ENCODE measurements at places on chromosomes 7 and 10.

DNA sequence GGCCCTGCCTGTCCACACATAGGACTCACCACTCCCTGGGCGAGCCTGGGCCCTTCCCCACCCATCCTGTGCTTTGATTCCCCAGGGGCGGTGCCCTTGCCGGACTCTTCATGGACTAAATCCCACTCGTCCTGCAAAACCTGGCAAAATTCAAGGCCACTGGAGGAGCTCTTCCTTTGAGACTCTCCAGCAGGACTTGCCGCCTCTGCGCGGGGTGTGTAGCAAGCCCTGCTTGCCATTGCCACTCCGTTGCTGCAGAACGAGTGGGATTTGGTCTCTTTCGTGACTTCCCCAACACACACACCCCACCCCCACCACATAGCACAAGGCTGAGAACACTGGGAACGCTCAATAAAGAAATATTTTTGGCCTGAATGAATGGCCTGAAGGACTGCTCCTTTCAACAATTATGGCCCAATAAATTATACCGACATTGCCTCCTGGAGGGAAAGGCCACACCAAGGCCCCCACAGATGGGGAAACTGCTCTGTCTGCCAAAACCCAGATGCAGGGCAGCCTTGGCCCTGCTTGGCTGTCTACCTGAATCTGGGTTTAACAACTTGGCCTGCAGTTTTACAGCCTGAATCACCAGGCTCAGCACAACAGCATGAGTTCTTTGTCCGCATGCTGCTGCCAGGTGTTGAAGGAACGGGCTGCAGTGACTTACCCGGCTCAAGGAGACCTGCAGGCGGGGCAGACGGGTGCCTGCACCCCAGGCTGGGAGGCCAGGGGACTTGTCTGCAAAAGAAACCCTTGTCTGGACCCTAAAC lies 72.8 kb upstream of the KAT6B start:
- DNase-seq: no peak

GRCh38 chr7:51123322-51124019 lies 193.1 kb downstream of the COBL start:
- no peak for DNase-seq

DNA sequence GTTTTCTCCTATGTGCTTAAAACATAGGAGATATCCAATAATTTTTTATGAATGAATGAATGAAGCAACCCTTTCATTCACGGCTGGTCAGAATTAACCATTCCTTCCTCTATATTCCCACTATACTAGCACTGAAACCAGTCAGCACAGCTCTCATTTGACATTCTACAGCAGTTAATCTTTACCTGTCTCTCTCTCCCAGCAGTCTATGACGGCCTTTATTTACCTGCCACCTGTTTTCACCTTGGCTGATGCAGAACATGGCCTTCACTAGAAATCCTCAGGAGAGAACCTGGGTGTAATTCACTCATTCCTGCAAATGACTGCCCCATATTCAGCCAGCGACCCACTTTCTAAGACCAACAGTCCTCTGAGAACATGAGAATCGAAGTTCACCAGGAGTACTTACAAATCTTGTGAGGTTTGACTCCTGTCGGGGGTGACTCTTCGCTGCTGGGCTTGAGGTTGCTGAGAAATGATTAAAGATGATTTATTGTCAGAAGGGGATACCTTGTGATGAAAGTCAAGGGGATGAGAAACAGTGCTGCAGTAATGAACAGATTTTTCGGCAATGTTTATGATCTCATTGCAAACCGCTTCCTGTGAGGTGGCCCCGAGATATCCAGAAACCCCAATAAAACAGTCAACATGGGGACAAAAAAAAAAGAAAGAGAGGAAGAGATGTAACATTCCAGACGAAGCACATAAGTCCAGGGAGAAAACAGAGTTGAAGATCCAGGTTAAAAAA lies 30.9 kb upstream of the PDLIM1 start:
- DNase-seq: no peak

DNA sequence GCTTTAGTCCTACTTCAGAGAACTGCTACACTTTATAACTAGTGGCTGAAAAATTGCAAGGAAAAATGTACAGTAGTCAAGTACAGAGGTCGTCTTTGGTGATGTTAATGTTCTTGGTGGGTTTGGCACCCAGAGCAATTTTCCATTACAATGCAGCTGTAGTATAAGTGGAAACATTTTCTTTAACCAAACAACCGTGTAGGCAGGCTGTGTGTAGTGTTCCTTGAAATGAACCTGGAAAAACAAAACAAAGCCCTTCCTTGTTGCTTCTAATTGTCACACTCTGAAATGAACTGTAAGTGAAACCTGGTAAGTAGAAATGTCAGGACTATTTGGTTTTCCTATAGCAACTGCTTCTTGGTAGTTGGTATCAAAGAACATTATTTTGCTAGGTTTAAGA lies 256.9 kb downstream of the MDFIC start:
- DNase-seq: no peak

- DNase-seq: no peak
These were observed 158.3 kb upstream of the PFKP start for GRCh38 chr10:2908851-2909630.

DNA sequence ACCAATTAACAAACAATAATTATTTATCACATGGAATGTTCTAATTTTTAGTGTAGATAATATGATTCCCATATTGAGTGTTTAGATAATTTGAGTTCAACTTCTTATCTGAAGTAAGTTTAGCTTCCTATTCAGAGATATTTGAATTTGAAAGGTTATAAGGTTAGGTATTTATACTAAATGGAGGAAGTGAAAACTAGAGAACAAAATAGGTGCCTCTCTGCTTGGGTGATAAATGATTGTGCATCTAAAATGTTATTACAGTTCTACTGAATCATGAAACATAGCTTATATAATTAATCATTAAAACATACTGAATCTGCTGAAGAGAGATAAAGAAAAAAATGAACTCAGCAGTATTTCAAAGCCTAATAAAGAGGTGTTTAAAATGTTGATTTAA lies 1174.3 kb downstream of the XPNPEP1 start:
- no peak for DNase-seq

- no peak for DNase-seq
These were observed 52.8 kb downstream of the CHST15 start for GRCh38 chr10:124040451-124041188.

GRCh38 chr10:72557362-72557761 lies 68.5 kb downstream of the MICU1 start:
- DNase-seq: no peak

GRCh38 chr10:93461807-93462178 lies 20.3 kb downstream of the MYOF start:
- no peak for DNase-seq

GRCh38 chr7:29345590-29345989 lies 151.0 kb downstream of the CHN2 start:
- DNase-seq: no peak

DNA sequence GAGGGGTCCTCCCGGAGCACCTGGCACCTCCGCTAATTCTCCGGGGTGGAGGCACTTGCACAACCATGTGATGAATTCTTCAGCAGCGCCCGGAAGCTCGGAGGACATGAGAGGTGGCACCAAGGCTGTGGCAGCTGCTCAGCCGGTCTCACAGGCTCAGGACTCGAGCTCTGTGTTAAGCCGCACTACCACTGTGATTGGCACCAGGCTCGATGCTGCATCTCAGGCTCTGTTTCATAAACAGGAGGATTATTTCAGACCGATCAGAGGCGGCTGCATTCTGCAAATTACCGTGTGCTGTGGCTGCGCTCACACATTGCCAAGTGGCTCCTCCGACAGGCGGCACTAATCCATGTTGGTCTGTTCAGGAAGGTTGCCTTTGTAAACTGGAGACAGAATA lies 495.2 kb downstream of the DNAJB6 start:
- no peak for DNase-seq

- DNase-seq: no peak
These were observed at the start of gene TAS2R41 for GRCh38 chr7:143477501-143478150. Gene TAS2R41 (plus strand): TSS chr7:143477873. CDS start chr7:143477873, 0 bp downstream.

- no peak for DNase-seq
These were observed 5.1 kb downstream of the RAPGEF5 start for GRCh38 chr7:22351878-22352277.

DNA sequence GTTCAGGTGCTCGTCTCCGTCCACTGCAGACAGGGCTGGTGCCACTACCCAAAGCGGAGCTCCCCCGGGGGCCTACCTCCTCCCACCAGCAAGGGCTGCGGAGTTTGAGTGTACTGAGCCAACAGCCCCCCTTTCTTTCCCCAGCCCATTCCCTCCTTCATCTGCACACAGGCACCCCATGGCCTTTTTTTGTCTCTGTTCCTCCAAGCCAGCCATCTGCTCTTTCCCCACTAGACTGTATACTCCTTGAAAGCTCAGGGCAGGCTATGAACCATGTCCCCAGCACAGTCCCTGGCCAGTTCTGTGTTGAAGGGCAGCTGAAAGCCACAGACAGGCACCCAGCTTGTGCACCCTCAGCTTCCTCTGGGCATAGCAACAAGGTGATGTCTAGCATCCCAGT lies 99.4 kb downstream of the ZMIZ1 start:
- DNase-seq: no peak

DNA sequence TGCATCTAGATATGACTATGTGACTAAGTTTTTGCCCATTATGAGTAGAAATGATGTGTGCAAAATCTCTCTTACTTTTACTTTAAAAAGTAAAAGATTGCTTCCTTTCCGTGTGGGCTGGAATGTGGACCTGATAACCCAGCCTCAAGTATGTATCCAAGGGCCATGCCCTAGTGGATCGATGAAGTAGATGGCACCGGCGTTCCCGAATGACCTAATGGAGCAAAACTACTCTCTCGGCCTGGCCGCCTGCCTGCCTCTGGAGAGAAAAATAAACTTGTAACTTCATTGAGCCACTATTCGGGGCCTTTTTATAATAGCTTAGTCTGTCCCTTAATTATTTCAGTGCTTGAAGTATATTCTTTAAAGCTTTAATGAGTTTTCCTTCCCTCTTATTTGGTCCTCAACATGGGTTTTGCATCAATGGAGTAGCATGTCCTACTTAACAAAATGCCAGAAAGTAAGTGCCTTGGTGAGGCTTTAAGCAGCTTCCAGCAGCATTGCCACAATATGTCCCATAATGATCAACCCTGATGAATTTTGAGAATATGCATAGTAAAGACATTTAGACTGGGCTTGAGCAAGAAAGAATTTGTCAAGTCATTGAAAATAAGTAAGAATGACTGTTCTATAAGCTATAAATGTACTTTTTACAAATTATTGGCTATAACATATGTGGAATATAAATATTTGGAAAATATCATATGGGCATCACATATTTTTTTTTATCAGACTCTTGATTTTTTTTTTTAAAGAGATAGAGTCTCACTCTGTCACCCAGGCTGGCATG lies 61.4 kb downstream of the PLXDC2 start:
- DNase-seq: no peak

- peak; percentile 69 for DNase-seq
These were observed 613 bp downstream of the MAPK8 start for GRCh38 chr10:48306870-48307710.

GRCh38 chr10:124547647-124548168 lies 86.1 kb downstream of the LHPP start:
- DNase-seq: no peak

DNA sequence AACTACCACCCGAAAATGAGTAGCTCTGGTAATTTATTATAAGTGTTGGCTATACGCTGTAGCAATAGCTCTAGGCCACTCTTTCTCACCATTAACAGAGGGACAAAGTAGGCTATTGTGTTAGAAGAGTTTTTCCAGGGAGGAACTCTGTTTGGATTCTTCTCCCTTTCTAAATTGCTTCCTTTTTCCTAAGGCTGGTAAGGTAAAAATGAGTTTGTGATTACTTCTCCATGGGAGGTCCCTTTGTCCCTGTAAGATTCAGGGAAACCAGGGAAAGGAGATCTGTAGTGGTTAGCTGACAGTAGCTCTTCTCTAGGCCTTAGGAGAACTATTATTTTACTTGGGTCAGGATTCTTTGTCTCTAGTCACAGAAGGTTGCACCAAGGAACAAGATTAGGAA lies 23.2 kb upstream of the SEMA3E start:
- DNase-seq: no peak

DNA sequence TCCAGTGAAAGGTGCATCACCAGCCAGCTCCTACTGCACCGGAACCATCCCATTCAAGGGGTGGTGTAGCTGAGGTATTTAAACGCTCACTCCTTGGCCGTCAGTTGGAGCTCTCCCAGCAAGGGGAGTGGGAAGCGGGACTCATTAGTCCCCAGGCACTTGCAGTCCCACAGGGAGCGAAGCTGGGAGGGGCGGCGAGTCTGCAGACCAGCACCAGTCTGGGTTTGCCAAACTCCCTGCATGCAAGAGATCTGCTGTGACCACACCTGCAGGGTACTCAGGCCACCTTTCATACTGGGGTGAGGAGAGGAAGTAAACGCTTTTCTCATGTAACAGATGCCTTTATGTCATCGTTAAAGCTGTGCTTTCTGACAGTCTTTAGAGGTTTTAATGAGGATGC lies 187.9 kb downstream of the PTPRN2 start:
- no peak for DNase-seq

GRCh38 chr7:54722026-54722425 lies 37.0 kb downstream of the SEC61G start:
- DNase-seq: no peak

DNA sequence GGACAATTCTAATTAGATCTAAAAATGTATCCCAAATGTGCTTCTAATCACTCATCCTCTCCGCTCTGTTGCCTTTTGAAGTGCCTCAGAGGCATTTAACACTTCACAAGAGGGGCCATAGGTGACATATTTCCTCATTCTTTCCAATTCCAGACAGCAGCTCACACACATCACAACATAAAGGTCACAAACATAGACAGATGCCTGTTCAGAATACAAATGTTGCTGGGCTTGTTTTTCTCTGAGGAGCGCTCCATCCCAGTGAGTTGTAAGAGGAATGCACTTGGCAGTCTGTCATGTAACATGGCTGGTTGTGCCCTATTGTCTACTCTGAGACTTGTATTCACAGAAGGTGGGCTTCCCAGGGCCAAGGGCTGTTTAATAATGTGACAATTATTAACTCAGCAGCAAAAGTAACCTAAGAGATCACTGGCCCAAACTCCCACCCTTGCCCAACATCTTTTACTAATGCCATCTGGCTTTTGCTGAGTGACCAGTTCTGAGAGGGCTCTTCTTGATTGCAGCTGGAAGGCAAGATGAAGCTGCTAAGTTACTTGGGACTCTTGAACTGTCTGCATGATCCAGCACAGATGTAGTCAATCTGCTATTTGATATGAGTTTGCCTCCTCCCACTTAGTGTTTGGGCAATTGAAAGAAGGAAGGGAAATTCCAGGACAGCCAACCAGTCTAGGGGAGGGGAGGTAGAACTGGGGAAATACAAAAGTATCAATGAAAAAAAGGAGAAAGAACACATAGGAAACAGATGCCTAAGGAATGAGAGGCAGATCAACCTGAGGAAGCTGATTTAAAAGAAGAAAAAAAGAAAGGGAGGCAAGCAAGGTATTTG lies 13.6 kb downstream of the PON2 start:
- DNase-seq: no peak

GRCh38 chr7:73899731-73900142 lies 38.8 kb downstream of the TMEM270 start:
- DNase-seq: no peak

Measured in NCI-H774 (cell line).